ENCODE measurements at places on chromosomes 4 and X.

- DNase-seq = no peak
These were observed 8.0 kb downstream of the CTBP1 start for GRCh38 chr4:1240721-1241465.

GRCh38 chrX:135411893-135412292 is 9.9 kb upstream of the SMIM10L2A start:
- DNase-seq = no peak

- DNase-seq = no peak
These were observed 66.8 kb upstream of the NKX1-1 start for GRCh38 chr4:1472911-1473518.

- no peak for DNase-seq
These were observed 49.4 kb downstream of the SERTM2 start for GRCh38 chrX:111560801-111561200.

Data from hematopoietic multipotent progenitor cell treated with erythropoietin and hydrocortisone succinate and interleukin-3 and kit ligand, for 15 days (in vitro differentiated cells).